ENCODE measurements at places on chromosomes 5 and 9.

GRCh38 chr5:111003623-111004022 lies 67.9 kb upstream of the TSLP start:
- DNase-seq: no peak

- DNase-seq: no peak
These were observed at the start of gene PCDH1 for GRCh38 chr5:141878186-141878710. TSS of gene PCDH1 (minus strand) at chr5:141878410. CDS start at chr5:141878262, 148 bp downstream.

DNA sequence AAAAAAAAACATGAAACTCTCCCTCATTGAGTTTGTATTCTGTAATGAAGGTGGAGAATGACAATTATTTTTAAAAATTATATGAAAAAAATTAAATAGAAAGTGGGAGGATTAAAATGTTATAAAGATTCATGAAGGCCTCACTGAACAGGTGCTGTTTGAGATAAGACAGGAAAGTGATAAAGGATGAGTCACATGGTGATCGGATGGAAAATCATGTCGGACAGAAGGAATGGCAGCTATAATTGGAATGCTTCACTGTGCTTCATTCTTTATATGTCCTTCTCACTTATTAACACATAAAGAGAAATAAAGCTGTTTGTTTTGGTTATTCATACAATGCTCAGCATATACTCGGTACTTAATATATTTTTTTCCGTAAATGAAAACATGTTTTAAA lies 464.5 kb upstream of the RGMB start:
- DNase-seq: no peak

DNA sequence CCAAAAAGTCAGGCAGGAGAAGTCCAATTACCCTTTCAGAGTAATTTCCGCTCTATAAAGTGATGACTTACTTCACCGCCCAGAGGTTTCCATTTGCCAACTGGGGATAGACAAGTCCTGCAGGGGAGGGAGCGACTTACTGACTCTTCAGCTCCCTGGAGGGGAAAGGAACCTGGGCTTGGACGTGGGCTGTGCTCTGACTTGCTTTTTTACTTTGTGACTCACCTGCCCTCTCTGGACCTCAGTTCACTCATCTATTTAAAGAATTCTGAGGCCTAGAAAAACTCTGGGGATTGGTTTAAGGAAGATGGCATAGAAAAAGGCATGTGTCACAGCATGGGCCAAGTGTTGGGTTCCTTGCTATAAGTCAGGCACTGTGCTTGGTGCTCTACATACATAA lies 180.4 kb upstream of the TRIM32 start:
- no peak for DNase-seq

Data from activated CD4-positive, alpha-beta T cell treated with anti-CD3 and anti-CD28 coated beads for 1 hour (primary cell).